ENCODE measurements at places on chromosomes 6 and 20.
A peak's percentile ranks its signal among the peaks of the same experiment; 100 is the strongest.

DNA sequence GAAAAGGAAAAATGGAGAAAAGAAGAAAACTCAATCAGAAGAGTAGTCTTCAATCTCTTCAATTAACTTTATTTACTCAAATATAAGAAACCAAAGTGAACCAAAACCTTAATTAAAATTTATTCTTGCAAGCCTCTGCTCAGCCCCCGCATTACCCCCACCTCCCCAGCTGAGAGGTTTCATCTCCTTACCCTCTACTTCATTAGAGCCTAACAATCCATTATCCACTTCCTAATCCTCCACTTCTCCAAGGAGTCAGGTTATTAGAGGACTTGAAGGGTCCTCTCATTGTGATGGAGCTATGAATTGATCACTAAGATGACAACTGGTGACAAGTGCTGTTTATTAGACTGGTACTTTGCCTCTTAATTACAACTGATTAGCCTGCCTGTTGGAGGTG, 956.5 kb downstream of the TFAP2A start:
- no peak for DNase-seq

GRCh38 chr6:125194941-125195340, 41.4 kb downstream of the TPD52L1 start:
- no peak for DNase-seq

DNA sequence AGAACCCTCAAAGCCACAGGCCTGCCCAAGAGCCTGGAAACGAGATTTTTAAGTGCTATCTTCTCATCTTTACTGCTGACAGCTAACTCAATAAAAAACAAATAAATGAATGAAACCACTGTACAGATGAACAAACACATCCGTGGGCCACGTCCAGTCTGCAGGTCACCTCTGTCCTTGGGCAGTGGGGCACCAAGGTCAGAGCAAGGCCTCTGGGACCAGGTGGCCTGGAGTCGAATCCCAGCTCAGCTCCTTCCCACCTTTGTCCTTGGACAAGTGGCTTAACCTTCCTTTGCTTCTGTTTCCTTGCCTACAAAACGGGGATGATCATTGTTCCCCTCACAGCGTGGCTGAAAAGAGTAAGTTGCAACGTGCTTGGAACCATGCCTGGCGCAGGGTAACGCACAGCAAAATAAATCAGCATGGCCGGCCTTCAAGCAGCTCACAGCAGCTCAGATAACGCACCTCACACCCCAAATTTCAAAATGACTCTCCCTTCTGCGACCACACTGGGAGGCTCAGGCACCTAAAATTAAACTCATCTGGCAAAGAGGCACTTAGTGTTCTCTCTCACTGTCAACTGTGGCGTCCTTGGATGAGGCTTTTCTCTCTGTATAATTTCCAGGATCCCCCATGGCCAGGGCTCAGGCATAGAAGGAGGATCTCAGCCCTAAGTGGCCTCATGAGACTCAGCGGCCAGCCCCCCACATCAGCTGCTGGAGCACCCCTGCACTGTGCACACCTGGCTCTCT, 35.7 kb downstream of the RRBP1 start:
- DNase-seq, result no peak

DNA sequence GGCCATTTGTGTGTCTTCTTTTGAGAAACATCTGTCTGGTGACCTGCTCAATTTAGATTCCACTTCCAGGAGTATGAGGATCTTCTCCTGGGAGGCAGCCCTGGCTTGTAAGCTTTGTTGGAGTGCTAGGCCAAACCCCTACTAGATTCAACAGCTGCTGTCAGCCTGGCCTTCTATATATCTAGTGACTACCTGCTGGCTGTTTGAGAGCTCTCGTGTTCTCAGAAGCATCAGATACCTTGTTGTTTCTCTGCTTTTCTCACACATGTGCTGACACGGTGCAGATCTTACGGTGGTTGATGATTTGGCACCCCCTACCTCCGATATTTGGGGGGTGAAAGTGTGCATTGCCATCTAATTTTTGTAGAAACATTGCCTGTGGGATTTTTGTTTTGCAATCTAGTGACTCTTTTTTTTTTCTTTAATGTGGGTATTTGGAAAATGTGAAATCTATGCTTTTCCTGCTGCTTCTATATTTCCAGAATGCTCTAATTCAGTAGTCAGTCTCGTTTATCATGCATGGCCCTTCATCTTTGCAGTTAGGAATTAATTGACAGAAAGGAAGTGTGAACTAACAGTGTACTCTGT, 4.7 kb downstream of the CCN2 start:
- DNase-seq, result peak; percentile 66

DNA sequence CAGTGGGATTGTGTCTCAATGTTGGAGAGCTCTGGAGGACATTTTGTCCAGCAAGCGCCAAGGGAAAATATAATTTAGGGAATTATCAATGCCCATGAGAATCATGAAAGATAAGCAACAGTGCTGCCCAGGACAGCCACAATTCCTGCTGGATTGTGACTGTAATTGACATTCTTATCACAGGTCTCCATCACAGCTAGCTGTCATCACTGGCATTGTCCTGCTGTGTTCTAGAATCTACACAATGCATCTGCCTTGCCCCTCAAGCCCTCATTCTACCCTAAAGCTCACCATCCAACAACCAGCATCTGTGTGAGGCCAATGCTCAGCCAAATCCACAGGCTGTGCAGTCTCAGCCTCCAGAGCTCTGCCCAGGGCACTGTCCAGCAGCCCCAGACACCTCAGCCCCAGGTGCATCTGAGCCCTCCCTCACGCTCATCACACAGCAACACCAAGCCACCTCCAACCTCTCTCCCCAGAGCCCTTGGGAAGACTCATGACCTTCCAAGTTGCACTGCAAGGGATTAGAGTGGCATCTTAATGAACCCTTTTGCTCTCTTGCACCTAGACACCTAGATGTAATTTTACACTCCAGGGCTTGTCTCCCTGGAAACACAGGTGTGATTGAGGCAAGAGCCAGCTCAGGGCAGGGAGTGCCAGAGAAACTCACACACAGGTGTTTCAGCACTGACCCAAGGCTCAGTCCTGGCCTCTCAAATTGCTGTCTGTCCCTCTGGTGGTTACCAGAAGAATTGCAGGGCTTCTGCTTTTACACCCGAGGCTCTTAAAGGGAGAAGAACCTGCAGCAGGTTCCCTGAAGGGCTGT, 85.2 kb upstream of the PHACTR3 start:
- DNase-seq, result peak; percentile 38

GRCh38 chr6:40803897-40804702, 216.9 kb upstream of the LRFN2 start:
- DNase-seq, result no peak

DNA sequence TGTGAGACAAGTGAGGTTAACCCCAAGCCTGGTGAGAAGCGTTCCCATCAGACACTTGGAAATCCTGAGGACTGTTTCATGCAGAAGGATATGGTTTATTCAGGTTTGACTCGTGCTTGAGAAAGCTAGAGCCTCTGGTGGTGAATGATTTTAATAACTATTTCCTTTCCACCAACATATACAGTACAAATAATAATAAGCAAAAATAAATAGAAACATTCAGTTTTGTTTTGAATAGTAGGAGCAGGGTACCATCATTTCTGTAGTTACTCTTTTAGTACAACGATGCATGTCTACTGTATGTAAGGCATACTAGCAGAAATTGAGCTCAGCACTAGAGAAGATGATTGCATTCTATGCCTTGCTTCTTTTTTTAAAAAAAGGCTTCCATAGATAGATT, 33.5 kb downstream of the PLG start:
- DNase-seq, result no peak
